ENCODE measurements at places on chromosomes 12 and 14. TPM values are rescaled to one million over a fixed set of nuclear protein-coding genes. Genes with fewer than 3 reads are reported as not detected.

IL23A gene
- total RNA-seq, result 0.76 TPM

RASAL1 gene
- not detected for total RNA-seq

APPL2 gene
- 18.5 TPM for total RNA-seq

AQP6 gene
- total RNA-seq, result not detected

YBX3 gene
- 311 TPM for total RNA-seq

USP44 gene
- 2.0 TPM for total RNA-seq

WASHC3 gene
- 39.5 TPM for total RNA-seq

NRL gene
- total RNA-seq, result 1.1 TPM

KRT80 gene
- 7.2 TPM for total RNA-seq

PLA2G1B gene
- total RNA-seq, result not detected

CBLN3 gene
- 1.2 TPM for total RNA-seq

DNAL1 gene
- 7.5 TPM for total RNA-seq

MAGOHB gene
- total RNA-seq, result 9.8 TPM

DCN gene
- 1.4 TPM for total RNA-seq

GPR65 gene
- not detected for total RNA-seq

LTB4R gene
- 3.2 TPM for total RNA-seq

Measured in vein endothelial cell (primary cell).